Vagina (tissue), 2 donors: ENCODE measurements at places on chromosomes 5 and 9.

DNA sequence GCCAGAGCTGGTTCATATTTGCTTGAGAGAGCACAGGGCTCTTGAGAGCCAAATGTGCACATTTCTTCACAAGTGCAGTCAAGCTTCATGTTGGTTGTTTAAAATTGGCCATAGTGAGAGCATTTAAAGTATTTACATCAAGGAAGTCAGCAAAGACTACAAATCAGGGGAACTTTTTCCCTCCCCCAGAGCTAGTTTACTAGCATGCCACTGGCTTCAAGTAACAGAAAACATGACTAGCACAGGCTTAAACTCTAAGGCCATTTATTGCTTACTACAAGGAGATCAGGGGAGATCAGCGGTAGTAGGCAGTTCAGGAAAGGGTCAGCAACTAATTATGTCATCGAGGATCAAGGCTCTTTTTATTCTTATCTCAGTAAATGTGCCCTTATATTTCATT, 11.0 kb upstream of the CCDC171 start:
- no peak for DNase-seq

DNA sequence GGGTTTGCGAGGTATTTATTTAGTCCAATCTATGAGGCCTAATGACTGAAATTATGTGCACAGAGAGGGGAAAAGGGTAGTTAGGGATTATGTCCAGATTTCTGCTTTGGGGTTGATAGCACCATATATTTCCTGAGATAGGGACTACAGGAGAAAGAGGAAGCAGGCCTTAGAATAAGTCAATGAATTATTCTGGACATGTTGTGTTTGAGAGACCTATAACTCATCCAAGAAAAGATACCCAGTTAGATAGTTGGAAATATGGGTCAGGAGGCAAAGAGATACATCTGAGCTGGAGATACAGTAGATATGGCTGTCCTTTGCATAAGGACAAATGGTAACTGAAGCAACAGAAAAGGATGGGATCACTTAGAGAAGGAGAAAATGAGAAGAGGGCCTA, 53.1 kb downstream of the NR3C1 start:
- DNase-seq = no peak

DNA sequence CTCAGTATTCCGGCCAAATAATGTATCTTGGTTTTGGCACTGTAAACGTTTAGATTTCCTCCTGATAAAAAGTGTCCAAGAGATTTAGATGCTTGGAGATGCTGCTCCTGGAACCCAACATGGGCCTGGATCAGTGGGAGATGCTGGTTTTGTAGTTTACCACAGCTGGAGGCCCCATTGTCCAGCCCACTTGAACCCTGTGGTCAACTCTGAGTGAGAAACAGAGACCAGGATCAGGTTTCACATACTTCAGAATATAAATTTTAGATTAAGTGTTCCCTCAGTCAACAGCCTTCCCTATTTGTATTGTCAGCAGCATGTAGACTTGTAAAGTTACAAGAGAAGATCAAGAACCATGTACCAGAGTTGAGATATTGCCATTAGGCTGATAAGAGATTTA, 144.7 kb upstream of the C9orf72 start:
- DNase-seq = no peak

GRCh38 chr5:35061211-35061770, 13.5 kb upstream of the AGXT2 start:
- no peak for DNase-seq

GRCh38 chr5:83253720-83254119, 176.4 kb downstream of the XRCC4 start:
- DNase-seq = no peak
